ENCODE measurements at places on chromosomes 3 and 15.

GRCh38 chr3:10356461-10356981, 35.6 kb upstream of the SEC13 start:
- no peak for DNase-seq

GRCh38 chr3:15492847-15493360, 28.6 kb downstream of the COLQ start:
- DNase-seq: no peak

GRCh38 chr3:78666470-78666800, 1101.4 kb downstream of the ROBO1 start:
- DNase-seq: no peak

GRCh38 chr3:125437631-125438435, 62.7 kb upstream of the ZNF148 start:
- DNase-seq: no peak

GRCh38 chr15:98722209-98722608, 73.9 kb downstream of the IGF1R start:
- no peak for DNase-seq

DNA sequence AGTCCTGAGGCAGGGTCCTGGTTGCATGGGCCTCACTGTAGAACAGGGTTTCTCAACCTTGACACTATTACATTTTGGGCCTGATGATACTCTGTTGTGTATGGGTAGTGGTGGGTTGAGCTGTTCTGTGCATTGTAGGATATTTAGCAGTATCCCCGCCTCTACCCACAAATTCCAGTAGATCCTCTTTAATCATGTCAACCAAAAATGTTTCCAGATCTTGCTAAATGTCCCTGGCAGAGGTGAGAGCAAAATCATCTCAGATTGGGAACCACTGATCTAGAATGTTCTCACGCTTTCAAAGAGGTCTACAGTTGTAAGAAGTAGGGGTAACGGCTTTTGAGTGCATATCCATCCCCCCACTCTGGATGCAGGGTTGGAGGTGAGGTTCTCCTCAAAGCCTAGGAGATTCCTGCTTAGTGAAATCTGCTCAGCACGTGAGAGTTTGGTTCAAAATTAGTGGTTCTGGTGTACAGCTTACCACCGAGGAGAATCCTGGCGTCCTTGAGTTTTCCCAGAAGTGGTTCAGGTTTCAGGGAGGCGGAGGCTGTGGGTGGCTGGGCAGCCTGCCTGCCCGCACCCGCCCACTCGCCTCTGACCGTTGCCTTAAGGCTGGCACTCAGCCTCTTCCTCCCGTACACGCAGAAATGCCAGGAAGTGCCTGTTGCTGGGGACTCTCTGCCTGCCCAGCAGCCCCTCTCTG, 5.3 kb downstream of the ACVR2B start:
- DNase-seq: no peak

DNA sequence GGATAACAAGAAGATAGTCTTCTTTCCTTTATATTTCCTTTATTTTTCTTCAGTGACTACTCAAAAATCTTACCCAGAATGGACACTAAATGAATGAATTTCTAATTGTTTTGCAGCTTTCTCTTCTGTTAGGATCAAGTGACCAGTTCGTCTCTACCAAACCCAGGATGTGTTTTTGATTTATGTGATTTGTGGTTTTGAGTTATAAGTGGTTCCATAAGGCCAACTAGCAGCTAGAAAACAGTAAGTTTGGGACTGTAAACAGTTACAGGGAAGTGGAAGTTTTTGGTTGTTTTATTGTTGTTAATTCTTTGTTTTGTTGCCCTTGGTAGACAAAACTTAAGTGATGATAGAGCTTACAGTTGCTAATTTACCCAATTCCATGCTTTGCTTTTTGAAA, 456.5 kb downstream of the IL5RA start:
- DNase-seq: no peak

GRCh38 chr15:41994772-41995475, 22.6 kb upstream of the EHD4 start:
- DNase-seq: no peak

DNA sequence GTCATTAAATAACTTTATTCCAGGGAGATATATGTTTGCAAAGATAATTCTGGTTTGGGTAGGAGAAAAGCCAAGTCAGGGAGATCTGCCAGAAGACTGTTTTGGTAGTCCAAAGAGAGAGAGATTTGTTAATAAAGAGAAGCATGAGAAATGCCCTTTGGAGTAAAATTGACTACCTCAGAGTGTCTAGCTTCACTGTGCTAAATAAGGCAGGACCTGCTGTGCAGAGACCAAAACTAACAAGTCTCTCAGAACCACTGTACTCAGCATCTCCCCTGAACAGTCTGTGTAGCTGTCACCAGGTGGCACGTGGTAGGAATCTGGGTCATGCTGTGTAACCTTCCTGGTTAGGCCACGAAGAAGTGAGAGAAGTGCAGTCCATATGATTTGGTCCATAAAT, 31.6 kb upstream of the SLC35G2 start:
- DNase-seq: no peak

- DNase-seq: no peak
Observed at GRCh38 chr3:177109688-177110330, 87.5 kb downstream of the TBL1XR1 start.

DNA sequence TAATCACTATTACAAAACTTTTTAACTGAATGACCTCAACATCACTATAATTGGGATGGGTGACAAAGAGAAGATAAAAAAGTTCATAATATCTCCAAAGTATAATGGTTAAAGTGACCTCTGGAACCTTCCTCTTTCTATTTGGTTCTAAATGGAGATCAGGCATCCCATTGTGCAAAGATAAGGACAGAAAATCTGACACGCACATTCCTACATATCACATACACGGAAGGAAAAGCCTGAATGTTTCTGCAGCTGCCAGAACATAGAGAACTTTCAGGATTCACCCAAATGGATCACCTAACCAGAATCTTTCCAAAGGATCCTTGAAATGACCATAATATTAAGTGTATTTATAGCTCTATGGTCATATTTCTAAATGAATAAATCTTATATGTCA, 128.2 kb downstream of the TFDP2 start:
- no peak for DNase-seq

DNA sequence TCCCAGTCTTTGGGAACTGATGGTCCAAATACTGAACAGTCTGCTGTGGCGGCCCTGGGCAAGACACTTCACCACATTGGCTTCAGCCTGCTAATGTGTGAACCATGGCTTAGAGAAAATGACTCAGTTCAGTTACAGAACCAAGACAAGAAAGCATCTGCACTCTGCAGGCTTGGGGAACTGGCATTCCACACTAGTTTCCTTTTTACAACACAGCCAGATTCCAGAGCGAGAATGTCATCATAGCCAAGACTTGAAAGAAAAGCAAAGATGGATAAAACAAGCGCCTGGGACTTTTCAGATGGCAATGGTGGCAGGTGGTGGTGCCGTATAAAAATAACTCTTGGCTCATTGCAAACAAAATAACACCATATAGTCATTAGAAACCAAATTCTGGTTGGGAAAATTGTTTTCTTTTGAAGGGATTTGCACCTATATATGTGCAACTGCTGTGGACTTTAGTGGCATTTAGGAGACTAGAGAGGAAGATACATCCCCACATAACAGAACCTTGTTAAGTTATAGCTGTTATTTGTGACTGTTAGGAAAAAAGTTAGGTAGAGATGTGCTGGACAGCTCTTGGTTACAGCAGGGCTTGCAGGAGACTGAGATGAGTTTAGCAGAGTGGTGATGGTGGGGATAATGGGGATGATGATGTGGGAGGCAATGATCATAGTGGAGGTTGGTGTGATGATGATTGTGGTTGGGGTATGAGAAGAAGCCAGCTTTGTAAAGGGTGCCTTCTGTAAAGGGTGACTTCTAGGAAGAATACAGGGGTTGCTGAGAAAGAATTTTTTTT, 273.6 kb downstream of the THRB start:
- DNase-seq: no peak

GRCh38 chr15:59792359-59792758, 103.2 kb upstream of the BNIP2 start:
- DNase-seq: no peak

DNA sequence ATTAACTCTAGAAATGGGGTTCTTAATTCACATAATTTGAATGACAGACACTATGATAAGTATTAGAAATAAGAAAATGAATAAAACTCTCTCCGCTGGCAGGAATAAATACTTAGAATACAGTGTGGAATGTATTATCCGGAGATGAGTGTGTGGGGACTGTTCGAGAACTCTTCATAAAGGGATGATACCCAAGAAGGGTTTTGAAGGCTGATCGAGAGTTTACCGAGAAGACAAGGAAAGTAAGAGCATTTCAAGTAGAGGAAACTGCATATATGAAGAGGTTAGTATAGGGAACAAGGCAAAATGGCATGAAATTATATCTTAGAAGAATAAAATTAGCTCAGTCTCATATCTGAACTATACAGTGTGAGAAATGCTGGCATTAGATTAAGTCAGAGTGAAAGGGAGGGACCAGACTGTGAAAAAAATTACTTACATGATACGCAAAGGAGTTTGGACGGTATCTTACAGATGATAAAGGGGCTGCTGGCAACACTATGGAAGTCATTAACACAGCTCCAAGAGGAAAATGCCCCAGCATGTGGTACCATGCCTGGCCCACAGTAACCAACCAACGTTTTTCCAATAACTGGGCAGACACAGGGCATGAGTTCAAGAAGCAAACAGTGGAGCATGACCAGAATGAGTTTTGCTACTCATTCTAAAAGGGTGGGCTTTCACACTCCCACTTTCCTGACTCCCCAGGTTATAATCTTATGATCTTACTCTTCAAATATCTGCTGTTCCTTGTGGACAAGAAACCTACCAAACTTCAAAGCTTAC, 6.5 kb downstream of the DCBLD2 start:
- DNase-seq: no peak

- DNase-seq: no peak
Observed at GRCh38 chr3:150225986-150226385, 182.1 kb upstream of the TSC22D2 start.

DNA sequence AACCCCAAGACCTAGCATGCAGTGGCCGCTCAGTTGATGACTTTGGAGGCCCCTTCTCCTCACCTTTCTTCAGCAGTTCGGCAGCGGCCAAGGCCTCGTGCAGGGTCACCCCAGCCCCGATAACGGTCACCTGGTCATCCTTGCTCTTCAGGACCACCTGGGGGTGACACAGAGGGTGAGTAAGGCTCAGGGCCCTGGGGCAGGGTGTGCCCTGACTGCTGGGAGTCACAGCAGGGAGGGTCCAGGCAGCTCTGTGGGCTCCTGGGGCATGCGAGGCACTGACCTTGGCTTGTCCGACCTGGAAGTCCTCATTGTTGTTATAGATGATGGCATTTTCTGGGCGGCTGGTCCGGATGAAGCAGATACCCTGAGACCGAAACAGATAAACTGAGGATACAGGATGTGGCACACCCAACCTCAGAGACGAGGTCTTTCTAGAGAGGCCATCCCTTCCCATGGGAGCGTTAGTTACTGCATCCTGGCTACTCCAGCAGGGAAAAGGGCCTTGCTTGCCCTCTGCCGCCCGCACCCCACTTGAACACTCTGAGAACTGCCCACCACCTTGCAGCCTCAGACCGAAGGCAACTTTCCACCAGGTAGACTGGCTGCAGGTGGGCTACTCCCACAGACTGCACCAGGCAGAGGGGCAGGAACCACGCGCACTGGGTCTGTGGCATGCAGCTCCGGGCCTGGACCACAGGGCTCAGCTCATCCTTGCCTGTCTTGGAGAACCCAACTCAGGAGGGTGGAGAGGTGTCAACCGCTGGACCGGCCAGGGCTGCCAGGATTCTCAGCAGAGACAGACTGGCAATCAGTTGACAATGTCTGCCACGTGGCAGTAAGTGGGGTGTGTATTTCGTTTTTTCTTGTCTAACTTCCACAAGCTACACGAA, 27.6 kb downstream of the TKT start:
- no peak for DNase-seq

DNA sequence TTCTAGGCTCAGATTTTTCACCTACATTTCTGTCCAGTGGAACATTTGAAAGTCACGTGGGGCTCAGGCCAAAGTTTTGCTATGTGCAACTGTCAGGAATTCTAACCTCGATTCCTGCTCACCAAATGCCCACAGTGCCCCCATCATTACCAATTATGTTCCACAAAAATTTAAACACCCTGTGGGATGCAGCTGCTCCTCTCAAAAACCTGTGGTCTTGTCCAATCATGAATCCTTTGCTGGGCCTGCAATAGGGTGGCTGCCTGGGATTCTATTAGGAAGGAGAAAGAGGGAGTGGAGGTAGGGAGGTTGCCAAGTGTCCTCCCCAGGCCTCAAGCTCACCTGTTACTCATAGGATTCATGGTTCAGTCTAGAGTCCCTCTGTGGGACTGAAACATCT, 68.1 kb downstream of the RHCG start:
- DNase-seq: no peak

DNA sequence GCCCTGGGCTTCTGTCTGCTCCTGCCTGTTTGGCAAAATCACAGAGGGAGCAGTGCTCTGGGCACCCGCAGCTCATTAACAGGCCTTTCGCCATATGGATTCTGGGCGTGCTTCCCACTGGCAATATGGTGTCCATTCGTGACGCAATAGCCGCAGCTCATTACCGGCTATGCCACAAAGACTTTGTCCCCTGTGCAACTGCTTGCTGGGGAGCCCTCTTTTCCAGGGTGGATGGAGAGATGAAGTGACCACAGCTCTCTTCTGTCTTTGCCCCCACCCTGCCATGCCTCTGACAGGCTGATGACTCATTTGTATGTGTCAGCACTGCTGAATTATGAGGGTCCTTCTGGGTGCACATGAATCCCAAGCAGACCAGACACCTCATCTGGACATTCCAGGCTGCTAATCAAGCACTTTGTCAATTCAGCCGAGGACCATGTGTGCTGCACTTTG, 214.3 kb upstream of the FEZF2 start:
- DNase-seq: no peak

- no peak for DNase-seq
Observed at GRCh38 chr3:32392536-32393302, 1.1 kb downstream of the CMTM7 start.

DNA sequence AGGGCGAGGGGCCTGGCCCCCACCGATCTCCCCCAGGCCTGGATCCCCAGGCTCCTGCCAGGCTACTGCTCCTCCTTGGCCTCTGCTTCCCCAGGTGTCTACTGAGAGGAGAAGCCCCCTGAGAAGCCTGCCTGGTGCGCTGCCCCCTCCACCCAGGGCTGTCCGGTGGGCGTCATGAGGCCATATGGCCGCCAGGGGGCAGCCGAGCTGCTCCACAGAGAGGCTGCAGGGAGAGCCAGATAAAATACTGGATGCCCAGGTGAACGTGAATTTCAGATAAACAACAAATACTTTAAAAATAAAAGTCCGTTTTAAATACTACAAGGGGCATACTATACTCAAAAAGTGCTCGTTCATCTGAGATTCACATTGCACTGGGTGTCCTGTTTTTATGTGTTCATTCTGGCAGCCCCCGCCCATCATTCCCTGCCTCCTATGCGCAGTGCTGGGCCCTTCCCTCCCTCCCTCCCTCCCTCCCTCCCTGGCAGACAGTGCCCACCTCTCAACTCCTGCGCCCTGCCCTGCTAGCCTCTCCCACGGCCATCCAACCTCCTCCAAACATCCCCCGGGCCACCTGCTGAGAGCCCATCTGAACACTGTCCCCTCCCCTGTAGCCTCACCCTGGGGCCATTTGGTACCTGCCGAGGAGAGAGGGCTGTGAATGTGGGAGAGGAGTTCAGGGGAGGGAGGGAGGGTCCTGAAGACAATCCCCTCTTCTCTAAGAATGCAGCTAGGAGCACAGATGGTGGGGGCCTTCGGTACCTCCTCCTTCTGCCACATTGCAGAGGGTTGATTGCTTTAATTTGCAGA, 29.6 kb downstream of the PSTPIP1 start:
- DNase-seq: peak; percentile 32

GRCh38 chr3:195751560-195751959, 30.8 kb downstream of the MUC20 start:
- peak; percentile 94 for DNase-seq

- DNase-seq: no peak
Observed at GRCh38 chr3:149327156-149327555, 6.3 kb downstream of the TM4SF18 start.

Measured in NCI-H774 (cell line).